ENCODE measurements at places on chromosomes 4 and X.

DNA sequence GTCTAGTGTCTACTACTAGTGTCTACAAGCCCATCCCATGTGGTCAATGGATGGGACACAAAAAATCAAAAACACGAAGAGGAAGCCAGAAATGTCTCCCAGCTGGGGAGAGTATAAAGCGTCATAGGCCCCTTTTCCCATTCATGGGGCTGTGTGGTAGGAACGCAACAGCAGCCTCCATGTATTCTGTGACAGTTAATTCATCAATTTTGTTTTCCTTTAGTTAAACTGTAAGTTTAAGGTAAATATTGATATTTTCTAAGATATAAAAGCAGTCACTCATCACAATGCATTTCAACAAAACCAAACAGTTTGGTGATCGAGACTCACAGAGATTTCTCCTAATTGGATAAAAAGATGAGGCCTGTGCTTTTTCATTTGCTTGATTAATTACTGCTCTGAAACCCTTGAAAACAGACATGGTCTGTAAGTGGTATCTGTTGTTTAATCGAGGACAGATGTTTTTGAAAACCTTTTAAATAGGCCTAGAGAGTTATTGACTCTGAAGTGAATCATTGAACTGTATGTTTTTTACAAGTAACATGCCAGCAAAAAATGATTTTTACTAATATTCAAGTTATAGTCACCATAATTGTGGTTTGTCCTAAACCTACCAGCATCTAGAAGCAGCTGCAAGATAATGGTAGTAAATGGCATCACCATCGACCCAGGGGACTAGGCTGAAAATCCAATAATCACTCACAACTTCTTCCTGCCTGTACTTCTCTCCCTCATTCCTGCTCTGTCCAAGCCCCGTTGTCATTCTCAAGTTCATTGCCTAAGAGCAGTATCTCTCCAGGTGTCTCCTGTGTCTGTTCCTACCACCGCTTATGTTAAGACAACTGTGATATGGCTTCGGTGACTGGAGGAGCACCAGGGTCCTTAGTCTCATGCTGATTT lies 87.7 kb upstream of the SHISA3 start:
- no peak for DNase-seq

- DNase-seq = no peak
These were observed 238.1 kb upstream of the PPP1R2C start for GRCh38 chrX:43016021-43016420.

- no peak for DNase-seq
These were observed 138.3 kb upstream of the TEX13D start for GRCh38 chrX:124194199-124194598.

- no peak for DNase-seq
These were observed 41.8 kb upstream of the MAGED1 start for GRCh38 chrX:51851507-51852085.

GRCh38 chr4:94454405-94454804 lies 2.7 kb downstream of the PDLIM5 start:
- no peak for DNase-seq

GRCh38 chr4:138655985-138656384 lies 359.6 kb upstream of the NOCT start:
- no peak for DNase-seq

GRCh38 chr4:83440148-83440814 lies 15.3 kb downstream of the HELQ start:
- DNase-seq = no peak

DNA sequence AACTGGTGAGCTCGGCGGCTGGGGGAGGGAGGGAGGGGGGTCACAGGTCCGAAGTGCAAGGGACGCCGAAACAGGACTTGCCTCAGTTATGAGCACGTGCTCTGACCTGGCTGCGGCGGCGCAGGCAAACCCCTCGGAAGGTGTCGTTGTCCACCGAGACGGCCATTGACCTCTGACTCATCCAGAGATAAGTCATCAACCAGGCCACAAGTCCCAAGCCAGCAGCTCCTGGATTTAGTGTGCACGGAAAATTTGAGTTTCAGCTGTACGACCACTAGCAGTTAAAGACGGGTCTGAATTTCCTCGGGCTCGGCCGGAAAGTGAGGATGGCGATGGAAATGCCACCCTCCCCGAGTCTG lies 674 bp downstream of the SH3D19 start:
- peak; percentile 79 for DNase-seq

DNA sequence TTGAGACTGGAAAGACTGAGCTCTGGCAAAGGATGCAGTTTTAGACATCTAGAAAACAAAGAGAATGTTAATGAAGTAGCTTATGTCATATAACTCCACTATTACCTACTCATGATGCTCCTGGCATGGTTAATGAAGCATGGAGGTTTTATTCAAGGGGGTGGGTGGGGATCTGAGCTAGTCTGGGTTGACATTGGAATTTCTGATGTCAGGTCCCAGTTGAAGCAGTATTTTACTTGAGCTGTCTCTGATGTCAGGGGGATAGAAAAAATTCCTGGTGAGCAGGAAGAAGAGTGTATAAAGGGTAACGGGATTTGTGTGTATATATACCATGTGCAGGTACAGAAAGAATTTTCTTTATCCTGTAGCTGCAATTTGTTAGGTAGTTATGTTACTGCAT lies 102.0 kb downstream of the ELOVL6 start:
- no peak for DNase-seq

DNA sequence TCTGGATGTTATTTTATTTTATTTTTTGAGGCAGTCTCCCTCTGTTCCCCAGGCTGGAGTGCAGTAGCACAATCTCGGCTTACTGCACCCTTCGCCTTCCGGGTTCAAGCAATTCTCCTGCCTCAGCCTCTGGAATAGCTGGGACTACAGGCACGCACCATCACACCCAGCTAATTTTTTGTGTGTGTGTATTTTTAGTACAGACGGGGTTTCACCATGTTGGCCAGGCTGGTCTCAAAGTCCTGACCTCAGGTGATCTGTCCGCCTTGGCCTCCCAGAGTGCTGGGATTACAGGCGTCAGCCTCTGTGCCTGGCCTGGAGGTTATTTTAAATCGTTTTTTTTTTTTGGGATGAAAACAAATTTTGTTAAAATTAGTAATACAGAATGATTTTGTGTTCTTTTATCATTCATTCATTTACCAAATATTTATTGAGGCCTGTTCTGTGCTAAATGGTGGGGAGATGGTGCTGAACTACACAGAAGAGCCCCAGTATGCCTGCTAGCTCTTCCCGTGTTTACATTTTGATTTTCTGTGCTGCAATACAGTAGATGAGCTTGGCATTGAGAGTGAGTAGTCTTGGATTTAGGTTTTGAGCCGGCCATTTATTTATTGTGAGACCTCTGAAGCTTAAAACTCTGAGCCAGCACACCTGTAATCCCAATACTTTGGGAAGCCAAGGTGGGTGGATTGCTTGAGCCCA lies 22.7 kb downstream of the ADD1 start:
- no peak for DNase-seq

DNA sequence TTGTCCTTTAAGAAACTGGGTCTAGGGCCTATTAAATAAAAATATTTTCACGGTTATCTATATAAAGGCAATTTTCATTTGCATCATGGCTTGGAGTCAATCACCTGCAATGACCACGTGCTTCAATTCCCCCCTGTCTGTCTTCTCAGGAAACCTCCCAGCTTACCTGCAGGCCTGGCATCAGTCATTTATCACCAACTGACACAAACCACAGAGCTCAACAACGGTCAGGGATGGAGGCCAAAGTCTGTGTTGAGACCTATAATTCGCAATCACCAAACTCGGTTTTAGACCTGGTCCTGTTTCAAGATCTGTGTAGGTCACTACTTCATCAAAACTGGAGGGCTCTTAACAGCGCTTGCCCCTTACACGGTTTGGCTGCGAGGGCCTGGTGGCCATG lies 1.9 kb downstream of the SLC9A7 start:
- DNase-seq = no peak

- DNase-seq = no peak
These were observed 12.4 kb downstream of the CTSO start for GRCh38 chr4:155941085-155941790.

DNA sequence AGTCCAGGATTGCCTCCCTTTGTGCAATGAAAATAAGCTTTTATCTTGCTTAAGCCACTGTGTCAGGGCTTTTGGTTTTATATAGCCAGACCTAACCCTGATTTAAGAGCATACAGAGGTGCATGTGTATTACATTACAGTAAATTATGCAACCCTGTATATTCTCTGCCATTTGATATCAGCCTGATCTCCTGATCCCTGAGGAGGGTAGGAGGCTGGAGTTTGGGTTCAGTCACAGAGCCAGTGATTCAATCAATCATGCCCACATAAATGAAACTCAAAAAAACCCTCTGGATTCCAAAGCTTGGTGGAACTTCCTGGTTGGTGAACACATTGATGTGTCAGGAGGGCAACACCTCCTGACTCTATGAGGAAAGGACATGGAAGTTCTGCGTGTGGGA lies 7.3 kb upstream of the KLHL8 start:
- DNase-seq = no peak

DNA sequence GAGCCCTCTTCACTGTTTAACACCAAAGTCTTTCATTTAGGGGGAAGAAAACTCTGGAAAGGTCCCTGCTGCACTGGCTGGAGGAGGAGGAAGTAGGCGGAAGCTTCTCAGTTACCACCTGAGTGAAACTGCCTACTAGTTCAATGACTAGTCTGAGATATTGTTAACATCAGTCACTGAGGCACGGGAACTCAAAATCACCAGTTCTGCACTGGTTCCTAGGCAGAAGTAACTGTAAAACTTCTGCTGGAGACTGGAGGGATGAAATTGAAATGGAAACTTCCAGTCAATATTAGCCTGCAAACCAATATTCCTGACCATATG lies 178.3 kb downstream of the SNCA start:
- no peak for DNase-seq

DNA sequence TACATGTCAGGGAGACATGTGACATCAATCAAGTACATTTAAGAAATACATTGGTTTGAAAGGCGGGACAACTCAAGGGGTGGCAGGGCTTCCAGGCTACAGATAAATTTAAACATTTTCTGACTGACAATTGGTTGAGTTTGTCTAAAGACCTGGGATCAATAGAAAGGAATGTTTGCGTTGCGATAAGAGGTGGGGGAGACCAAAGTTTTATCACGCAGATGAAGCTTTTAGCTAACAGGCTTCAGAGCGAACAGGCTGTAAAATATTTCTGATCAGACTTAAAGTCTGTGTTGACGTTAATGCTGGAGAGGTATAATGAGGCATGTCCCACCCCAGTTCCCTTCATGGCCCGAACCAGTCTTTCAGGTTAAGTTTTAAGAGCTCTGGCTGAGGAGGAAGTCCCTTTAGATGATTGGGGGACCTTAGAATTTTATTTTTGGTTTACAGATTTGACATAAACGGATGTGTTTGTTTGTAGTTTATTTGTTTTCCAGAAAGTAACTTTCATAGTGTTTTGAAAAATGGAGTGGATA lies 346.7 kb upstream of the RASGEF1B start:
- no peak for DNase-seq

DNA sequence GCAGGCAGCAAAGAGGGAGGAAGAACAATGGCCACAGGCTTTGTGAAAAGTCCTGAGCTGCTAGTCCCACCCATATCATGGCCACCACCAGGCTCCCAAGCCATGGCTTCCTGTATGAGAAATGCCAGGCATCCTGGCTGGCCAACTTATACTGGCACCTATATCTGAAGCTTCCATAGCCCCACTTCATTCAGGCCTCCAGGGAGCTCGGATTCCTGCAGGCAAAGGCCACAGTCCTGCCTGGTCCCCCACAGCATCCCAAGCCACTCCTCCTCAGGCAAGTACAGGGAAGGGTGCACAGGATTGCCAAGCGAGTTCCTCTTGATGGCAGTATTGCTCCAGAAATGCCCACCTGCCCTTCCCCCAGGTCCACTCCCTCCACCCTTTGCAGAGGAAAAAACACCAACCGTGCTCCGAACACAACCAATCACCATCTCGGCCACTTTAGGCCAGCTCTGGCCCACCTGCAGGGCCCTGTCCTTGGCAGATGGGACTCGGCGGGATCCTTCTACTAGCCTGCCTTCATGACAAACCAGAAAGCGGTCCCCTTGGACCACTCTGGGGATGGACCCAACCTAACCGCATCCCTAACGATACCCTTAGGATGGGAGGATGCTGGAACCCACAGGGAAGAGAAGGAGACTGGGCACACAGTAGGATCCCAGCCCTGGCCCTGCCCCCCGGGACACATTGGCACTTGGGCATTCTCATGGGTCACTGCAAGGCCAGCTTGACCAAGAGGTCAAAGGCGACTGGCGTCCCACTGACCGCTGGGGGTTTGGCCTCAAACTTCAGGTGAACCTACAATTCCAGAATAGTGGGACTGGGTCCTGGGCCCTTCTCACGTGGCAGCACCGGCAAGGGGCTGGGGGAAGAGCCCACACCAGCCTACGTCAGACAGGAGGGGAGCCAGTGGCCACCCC lies 220.4 kb upstream of the AGTR2 start:
- no peak for DNase-seq

DNA sequence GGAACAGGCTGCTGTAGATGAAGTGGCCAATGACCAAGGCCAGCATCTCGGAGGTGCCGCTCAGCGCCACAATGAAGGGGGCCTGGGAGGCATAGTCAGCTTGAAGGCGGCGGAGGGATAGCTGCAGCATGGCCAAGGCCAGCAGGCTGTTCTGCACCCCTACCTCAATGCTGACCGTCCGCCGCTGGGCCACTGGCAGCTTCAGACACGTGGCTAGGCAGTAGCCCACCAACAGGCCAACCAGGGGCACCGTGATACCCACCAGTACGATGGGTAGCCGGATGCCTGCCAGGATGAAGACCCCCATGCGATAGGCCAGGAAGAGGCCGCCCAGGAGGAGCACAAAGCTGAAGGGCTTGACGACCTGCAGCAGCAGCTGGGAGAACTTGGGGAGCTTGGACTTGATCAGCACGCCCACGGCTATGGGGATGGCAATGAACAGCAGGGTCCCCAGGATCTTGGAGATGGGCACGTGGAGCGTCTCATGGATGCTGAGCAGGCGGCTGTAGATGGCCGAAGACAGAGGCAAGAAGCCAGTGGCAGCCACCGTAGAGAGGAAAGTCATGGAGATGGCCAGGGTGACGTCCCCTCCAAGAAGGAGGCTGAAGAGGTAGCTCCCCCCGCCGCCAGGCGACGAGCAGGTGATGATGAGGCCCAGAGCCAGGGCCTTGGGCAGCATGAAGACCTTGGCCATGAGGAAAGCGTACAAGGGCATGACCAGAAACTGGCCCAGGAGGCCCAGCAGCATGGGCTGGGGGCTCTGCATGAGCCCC lies 1.3 kb upstream of the UBL4A start:
- no peak for DNase-seq

DNA sequence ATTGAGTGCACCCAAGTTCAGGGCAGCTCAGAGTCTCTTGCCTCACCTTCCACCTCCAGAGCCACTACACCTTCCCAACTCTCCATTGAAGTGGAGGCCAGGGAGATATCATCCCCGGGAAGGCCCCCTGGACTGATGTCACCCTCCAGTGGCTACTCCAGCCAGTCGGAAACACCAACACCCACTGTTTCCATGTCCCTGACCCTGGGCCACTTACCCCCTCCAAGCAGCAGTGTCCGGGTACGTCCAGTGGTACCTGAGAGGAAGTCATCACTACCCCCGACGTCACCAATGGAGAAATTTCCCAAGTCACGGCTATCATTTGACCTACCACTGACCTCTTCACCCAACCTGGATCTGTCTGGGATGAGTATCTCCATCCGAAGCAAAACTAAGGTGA lies 7.8 kb upstream of the RTL5 start:
- no peak for DNase-seq

- DNase-seq = no peak
These were observed 855.1 kb upstream of the INTU start for GRCh38 chr4:126777649-126778048.

- DNase-seq = no peak
These were observed 883.0 kb downstream of the TECRL start for GRCh38 chr4:63526251-63526650.

All from coronary artery (tissue), 2 donors.